ENCODE measurements at places on chromosomes 12 and 14.

DNA sequence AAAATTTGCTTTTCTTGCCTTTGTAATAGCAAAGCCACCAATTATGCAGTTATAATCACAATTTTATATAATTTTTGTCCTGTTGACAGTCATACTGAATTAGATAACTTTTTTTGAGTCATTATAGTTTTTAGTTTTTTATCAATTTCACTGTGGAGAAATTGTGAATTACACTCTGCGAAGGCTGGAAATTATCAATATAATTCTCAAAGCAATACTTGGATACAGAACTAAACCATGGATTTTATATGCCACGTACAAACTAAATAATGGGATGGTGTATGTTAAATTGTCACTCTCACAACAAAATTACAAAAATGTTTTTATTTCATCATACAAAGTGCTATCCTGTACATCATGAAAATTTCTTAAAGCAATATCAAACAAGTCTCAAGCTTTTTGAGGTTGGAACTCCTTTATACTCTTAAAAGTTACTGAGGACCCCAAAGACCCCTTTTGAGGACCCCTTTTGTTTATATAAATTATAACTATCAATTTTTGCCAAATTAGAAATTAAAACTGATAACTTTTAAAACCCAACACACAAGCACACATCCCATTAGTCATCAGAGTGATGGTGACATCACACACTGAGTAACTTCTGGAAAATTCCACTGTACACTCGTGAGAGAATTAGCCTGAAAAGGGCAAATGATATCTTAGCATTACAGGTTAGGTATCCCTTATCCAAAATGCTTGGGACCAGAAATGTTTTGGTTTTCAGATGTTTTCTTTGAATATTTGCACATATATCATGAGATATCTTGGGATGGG, 19.8 kb upstream of the AQP2 start:
- no peak for DNase-seq

- DNase-seq = no peak
These were observed 1.9 kb upstream of the KRT79 start for GRCh38 chr12:52836042-52836466.

- no peak for DNase-seq
These were observed 58.3 kb upstream of the OTOGL start for GRCh38 chr12:80041071-80041470.

DNA sequence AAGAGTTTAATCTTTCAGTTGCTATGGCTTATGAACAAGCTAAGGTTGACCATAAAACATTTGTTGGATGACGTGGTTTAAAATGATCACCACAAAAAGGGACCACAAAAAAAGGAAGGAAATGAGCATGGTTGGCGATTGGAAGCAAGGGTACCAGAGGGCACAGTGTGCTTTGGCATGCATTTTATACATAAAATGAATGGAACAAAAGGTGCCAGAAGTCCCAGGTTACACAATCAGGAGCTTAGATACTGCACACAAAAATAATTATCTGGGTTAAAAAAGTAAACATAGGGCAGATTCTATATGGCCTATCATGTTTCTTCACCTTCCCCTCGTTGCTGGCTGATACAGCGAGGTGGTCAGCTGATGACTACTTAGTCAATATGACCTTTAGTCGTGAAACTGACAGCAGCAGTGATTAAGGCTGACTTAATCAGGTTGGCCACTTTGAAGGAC, 50.7 kb downstream of the ZC3H14 start:
- DNase-seq = no peak

GRCh38 chr12:128178565-128178964, 88.4 kb upstream of the TMEM132C start:
- DNase-seq = no peak

DNA sequence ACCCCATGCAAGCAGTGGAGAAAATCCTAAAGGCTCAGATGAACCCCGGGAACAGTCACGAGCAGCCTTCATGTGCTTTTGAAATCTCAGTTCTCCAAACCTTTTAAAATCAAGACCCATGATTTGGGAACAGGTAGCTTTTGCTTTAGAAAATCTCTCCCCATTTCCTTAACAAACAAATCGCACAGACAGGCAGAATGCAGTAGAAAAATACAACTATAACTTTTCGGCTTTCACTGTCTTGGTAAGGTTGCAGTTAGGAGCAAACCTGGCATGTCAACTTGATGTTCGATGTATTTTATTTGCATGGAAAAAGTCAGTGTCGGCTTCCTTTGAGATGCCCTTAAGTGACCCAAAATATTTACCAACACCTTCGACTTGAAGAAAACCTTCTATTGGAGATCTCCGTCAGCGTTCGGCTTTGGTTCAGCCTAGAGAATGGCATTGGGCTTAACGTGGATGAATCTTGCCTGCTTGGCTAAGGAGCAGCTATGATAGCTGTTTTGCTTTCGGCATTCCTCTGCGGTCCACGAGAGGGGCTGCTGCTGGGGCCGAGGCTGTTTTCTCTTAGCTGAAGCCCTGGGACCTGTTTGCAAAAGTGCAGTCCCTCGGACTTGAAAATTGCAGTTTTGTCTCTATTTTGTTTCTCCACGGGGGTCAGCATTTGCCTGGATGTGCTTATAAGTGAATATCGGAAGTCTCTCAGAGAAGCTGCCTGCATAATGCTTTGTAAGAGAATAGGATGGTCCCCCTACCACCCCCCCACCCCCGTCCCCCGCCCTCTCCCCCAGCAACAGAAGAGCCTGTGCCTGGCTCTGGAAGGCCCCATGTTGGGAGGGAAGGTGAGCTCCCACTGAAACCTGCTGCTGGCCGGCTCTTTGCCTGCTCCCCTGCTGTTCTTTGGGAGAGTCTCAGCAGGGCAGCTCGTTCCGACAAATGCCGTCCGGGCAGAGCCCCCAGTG, 122.8 kb downstream of the AACS start:
- no peak for DNase-seq

- no peak for DNase-seq
These were observed 1.6 kb upstream of the TNFRSF1A start for GRCh38 chr12:6343518-6343917.

- no peak for DNase-seq
These were observed 35.0 kb downstream of the CORO1C start for GRCh38 chr12:108696111-108696995.

- DNase-seq = no peak
These were observed 209.6 kb upstream of the SLC16A7 start for GRCh38 chr12:59386236-59386635.

DNA sequence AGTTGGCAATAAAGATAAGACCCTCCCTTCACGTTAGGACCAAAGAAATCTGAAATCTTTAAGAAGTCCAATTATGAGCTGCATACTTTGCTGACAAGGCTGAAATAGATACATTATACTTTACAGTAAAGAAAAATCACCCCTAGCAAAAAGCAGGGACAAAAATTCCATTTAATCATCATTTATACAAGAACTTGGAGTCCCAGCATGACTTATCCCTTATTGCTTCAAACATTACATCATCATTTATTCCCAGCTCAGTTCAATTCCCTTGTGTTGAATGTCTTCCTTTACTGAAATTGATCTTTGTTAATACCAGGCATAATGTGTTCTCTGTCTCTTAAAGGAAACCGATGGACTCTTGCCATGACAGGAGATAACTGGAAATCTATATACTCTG, 449.6 kb upstream of the CCDC196 start:
- DNase-seq = no peak

DNA sequence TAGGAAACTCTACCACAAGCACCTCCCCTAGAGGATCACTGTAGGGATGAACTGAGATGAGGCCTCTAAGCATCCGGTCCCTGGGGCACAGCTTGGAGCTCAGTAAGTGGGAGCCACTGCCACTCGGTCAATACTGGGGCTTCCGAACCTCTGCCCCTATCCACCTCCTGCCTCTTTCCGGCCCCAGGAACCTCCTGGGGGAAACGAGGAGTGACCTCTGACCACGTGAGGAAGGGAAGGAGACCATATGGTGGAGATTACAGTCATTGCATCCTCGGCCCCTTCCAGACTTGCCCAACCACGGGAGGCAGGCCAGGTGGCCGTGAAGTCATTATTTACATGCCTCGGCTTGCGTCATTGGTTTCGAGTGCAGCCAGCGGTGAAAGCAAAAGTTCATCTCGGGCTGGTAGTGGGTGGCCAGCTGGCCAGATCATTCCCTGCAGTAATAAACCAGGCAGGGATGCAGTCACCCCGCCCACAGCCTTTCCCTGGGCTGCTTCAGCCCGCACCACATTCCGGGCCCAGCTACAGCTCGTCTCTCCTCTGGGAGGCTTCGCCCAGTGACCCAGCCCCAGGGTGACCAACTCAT, 65.4 kb downstream of the C14orf132 start:
- no peak for DNase-seq

- DNase-seq = no peak
These were observed 14.6 kb upstream of the SP1 start for GRCh38 chr12:53365245-53365904.

- DNase-seq = no peak
These were observed 23.9 kb upstream of the FLVCR2 start for GRCh38 chr14:75554482-75554881.

DNA sequence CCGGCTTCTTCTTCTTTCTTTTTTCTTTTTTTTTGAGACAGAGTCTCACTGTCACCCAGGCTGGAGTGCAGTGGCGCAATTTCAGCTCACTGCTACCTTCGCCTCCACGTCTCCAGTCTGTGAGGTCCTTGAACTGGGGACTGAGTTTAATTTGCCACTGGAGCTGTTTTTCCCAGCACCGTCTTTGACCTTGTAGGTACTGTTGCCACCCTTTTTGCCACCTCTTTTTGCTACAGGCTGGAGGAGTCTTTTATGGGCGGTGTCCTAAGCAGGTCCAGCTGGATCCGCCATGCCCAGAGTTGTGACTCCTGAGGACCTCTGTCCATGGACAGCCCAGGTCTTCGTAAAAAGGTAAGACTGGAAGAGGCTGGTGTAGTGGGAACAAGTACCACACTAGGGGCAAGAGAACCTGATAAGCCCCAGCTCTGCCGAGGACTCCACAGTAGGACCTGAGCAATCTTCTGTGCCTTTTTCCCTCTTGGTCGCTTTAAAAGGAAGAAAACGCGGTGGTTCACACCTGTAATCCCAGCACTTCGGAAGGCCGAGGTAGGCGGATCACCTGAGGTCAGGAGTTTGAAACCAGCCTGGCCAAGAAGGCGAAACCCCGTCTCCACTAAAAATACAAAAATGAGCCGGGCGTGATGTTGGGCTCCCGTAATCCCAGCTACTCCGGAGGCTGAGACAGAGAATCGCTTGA, 946 bp downstream of the RNU4-2 start:
- DNase-seq = no peak

- DNase-seq = no peak
These were observed 4.9 kb downstream of the SLC6A13 start for GRCh38 chr12:257521-258321.

DNA sequence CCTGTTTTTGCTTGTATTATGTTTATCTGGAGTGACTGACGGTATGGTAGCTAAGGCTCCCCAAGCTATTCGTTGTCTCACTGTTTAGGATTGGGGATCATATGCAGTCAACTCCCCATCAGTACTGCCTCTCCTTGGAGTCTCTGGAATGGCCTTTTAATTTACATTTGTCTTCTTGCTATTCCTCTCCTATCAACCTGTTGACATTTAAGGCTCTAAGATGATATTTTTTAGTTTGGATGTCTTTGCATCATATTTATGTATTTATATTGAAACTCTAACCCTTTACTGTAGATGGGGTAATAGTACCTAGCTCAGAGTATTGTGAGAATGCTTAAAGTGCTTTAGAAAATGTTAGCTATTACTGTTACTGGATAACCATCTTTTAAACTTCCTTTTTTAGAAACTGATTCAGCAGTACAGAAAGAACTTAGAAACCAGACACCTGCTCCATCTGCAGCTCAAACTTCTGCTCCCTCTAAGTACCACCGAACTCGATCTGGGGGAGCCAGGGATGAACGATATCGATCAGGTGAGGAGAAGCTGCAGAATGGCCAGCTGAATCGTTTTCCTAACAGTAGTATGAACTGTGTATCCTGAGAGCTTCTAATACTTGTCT, 123.5 kb upstream of the ATF1 start:
- no peak for DNase-seq

DNA sequence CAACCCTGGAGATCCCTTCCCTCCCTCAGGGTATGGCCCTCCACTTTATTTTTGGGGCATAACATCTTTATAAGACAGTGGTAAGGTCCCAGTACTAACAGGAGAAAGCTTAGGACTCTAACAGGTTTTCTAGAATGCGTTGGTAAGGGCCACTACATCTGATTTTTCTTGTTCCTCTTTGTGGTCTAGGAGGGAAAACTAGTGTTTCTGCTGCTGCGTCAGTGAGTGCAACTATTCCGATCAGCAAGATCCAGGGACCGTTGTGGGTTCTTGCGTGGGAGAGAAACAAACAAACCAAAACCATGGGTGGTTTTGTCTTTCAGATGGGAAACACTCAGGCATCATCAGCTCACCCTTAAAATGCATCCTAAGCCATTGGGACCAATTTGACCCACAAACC, 123.6 kb upstream of the SLC16A7 start:
- DNase-seq = no peak

- DNase-seq = no peak
These were observed 908.6 kb upstream of the MDGA2 start for GRCh38 chr14:48584031-48584430.

GRCh38 chr14:56224691-56225681, 106.8 kb downstream of the PELI2 start:
- DNase-seq = no peak

DNA sequence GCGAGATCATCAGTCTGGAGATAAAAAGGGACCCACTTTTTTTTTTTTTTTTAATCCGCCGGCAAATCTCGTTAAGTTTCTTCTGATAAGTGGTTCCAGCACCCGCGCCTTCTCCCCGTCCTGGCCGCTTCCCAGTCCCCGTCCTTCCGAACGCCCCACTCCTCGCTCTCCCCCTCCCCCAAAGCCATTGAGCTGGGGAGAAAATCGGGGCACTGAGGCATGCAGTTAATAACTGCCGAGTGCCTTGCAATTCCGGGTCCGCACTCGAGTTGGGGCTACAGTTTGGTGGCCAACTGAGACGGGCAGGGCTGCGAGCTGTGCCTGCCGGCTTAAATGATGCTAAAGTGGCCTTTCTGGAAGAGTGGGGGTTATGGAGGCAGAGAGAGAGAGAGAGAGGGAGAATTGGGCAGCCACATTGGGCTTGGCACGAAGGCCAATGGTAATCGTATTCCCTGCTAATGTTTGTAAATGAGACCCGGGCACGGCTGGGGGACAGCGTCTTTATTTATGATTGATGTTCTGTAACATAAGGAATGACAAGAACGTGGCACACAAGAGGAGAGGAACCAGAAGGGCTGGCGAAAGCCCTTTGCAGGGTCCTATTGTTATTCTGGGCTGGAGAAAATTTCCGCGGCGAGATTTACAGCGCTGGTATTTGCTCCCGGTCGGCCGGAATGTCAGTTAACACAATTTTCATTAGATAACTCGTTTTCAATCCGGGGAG, 115.4 kb upstream of the MYL2 start:
- DNase-seq = no peak
